ENCODE measurements at places on chromosomes 6 and 20. TPM values are rescaled to one million over a fixed set of nuclear protein-coding genes. Genes with fewer than 3 reads are reported as not detected.

The F13A1 gene
- polyA plus RNA-seq: not detected

The UST gene
- polyA plus RNA-seq: 6.0 TPM

DNA sequence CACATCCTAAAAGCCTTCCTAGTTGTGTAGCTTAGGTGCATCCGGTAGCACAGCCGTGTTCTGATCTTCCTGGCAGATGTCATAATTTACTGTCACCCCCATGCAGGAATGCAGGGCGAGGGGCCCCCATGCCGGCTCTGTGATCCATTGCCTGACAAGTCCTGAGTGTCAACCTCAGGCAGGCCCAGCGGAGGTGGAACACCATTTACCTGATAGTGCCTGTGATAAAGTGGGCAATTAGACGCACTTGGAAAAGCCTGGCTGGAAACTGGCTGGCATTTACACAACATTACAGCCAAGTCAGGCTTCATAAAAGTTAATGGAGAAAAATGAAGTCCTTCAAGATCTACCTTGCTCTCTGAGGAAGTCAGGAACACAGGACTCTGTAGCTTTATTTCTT is 521.4 kb upstream of the JAG1 start:
- no peak overlapping the region for H3K4me3 ChIP-seq
- no peaks in the 10 kb centered on the region for H3K27me3 ChIP-seq
- no peak for DNase-seq
- H3K36me3 ChIP-seq: no peaks in the 10 kb centered on the region

- no peak for DNase-seq
- no peak overlapping the region for H3K4me3 ChIP-seq
- H3K27ac ChIP-seq: no peak overlapping the region
Measured at GRCh38 chr20:63449796-63450730, 22.4 kb downstream of the KCNQ2 start.

DNA sequence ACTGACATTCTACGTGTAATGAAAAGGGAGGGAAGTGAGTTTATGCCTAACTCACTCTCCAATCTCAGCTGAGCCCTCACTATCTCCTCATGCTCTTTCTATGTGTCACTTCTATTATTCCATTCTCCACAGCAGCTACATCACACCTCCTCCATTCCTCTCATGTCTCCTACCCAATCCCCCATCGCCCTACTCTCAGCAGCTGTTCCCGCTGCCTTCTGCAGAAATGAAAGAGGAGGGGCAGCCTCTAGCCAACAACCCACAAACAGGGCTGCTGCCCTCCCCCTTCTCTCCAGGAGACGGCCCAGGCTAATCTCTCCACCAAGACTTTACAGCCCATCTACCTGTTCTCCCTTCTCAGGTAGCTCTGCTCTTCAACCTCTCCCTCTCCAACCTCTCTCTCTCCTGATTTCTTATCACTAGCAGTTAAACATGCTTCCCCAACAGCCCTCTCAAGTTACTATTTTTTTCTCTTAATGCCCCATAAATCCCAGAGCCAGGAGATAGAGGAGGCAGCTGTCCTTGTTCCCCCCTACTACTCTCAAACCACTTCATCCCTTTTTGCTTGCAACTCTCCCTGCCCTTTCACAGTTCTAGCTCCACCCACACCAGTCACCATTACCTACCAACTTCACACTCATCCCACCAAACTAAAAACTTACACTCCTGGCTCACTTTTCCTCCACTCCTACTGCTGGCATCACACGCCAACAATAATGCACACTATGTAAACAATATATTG is 136.5 kb downstream of the BTBD9 start:
- no peak for DNase-seq
- no peak overlapping the region for H3K4me3 ChIP-seq
- no peaks in the 10 kb centered on the region for H3K36me3 ChIP-seq
- no peaks in the 10 kb centered on the region for H3K4me1 ChIP-seq
- no peak overlapping the region for H3K27ac ChIP-seq

Data from keratinocyte (primary cell).